T-cell (primary cell): ENCODE measurements at places on chromosomes 16 and 17. TPM values are rescaled to one million over a fixed set of nuclear protein-coding genes. Genes with fewer than 3 reads are reported as not detected.

ST6GALNAC2 gene
- total RNA-seq: 0.55 TPM

- H3K4me1 ChIP-seq: peaks cover 40% of the 10 kb centered on the region
- DNase-seq: no peak
- H3K27ac ChIP-seq: peak overlapping the region; percentile 42
These were observed 17.1 kb downstream of the ZNF213 start for GRCh38 chr16:3152027-3152276.

DNA sequence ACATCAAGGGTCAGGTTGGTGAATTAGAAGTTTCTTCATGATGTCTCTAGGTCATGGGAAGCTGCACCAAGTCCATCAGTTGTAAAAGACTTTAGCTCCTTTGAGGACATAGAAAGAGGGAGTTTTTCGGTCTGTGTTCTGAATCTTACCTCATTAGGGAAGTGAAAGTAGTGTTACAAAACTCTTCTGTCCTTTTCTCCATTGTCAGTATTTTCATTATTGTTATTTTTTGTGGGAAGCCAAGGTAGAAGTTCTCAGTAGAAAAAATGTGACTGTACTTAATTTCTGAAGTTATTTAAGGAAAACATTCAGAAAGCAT, 24.2 kb downstream of the MAP3K3 start:
- no peak overlapping the region for H3K4me3 ChIP-seq
- H3K27me3 ChIP-seq: no peaks in the 10 kb centered on the region
- DNase-seq: no peak
- no peaks in the 10 kb centered on the region for H3K36me3 ChIP-seq

GRCh38 chr17:76417499-76418143, 33.2 kb downstream of the SPHK1 start:
- no peak overlapping the region for H3K4me3 ChIP-seq
- H3K36me3 ChIP-seq: peaks cover 11% of the 10 kb centered on the region

GRCh38 chr16:74622005-74622404, 15.1 kb upstream of the GLG1 start:
- no peak for DNase-seq
- no peak overlapping the region for H3K4me3 ChIP-seq
- peaks cover 8% of the 10 kb centered on the region for H3K36me3 ChIP-seq

SPN gene
- total RNA-seq: 124 TPM

C17orf50 gene
- total RNA-seq: not detected

- H3K36me3 ChIP-seq: no peaks in the 10 kb centered on the region
- no peak overlapping the region for H3K27ac ChIP-seq
- no peak for DNase-seq
- H3K4me1 ChIP-seq: no peaks in the 10 kb centered on the region
These were observed 4.9 kb downstream of the MYH1 start for GRCh38 chr17:10513299-10514067.

TNRC6C gene
- 94.3 TPM for total RNA-seq

OXLD1 gene
- 34.1 TPM for total RNA-seq

GRCh38 chr17:27158382-27158781, 135.5 kb upstream of the WSB1 start:
- H3K27me3 ChIP-seq: no peaks in the 10 kb centered on the region
- H3K27ac ChIP-seq: no peak overlapping the region
- H3K36me3 ChIP-seq: no peaks in the 10 kb centered on the region
- no peak for DNase-seq
- no peak overlapping the region for H3K4me3 ChIP-seq
- H3K4me1 ChIP-seq: no peaks in the 10 kb centered on the region

DNA sequence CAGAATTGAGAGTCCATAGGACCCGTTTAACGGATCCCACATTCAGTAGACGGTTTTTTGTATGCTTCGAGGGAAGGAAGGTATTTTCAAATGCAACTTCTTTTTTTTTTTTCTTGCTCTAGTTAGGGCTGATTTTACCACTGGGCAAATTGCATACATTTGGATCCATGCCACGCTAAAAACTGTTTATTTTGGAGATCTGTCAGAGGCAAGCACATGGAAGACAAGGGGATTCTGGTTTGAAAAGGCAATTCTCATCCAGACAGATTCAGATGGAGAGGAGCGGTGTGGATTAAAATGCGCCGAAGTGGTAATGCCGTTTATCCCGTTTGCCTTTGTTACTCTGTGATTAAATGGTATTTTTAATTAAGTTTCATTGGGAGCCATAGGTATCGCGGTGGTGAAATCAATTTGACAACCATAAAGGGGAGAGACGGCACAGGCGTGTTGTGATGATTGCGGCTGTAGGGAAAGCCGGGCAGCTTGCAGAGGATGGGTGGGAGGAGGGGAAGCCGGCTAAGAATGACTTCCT, 170.4 kb downstream of the IRX3 start:
- no peak for DNase-seq
- H3K4me3 ChIP-seq: no peak overlapping the region
- H3K27me3 ChIP-seq: no peaks in the 10 kb centered on the region
- H3K36me3 ChIP-seq: peaks cover 10% of the 10 kb centered on the region
- H3K27ac ChIP-seq: no peak overlapping the region

PMM2 gene
- total RNA-seq: 33.8 TPM
